Right lung (tissue), 10 donors: ENCODE measurements at places on chromosomes 3 and 15.

DNA sequence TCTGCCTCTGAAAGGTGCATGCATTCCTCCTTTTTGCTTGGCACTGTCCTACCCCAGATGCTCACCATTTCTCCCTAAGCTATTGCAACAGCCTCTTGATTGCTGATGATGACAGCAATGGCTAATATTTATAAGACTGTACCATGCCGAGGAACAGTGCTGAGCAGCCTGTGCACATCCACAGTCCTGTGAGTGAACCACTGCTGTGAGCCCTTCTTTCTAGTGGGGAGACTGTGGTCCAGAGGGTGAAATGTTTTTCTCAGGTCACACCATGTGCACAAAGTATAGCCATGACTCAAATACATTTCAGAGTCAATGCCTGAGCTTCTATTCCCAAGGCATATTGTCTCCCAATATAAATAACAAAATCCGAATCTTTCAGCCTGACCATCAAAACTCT is 231.2 kb upstream of the LRTM1 start:
- no peak for DNase-seq

DNA sequence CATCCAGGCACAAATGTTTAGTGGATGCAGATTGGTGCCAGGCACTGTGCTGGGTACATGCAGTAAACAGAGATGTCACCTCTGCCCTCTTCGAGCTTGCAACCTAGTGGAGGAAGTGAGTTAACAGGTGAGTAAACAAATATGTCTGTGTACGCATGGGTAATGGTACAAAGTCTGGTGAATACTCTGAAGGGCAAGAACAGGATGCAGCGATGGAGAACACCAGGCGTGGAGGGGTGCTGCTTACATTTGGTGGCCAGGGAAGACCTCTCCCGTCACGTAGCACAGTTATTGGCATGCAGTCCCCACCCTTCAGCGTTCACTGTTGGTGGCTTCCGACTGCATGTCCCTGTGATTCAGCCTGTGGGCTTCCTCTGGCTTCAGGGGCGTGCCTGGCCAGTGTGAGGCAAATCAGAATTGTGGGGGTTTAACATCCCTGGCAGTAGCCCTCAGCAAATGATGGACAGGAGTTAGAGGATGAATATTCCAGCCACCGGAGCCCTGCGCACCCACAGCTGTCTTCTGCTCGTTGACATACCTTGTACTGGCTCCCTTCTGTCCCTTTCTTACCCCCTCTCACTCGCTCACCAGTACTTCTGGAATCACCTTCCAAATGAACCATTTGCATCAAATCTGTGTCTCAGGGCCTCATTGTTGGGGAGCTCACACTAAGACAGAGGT is 9.1 kb upstream of the HDAC11 start:
- DNase-seq, result no peak

- DNase-seq, result no peak
Measured at GRCh38 chr3:77376511-77376910, 336.6 kb downstream of the ROBO2 start.

GRCh38 chr3:30203301-30203700 is 403.1 kb upstream of the TGFBR2 start:
- no peak for DNase-seq

- DNase-seq, result no peak
Measured at GRCh38 chr3:177750436-177750835, 553.2 kb upstream of the TBL1XR1 start.

- no peak for DNase-seq
Measured at GRCh38 chr15:91855684-91856489, 2.4 kb downstream of the SLCO3A1 start.
